Forelimb muscle (tissue), 1 donor: ENCODE measurements at places on chromosomes 5 and 9. TPM values are rescaled to one million over a fixed set of nuclear protein-coding genes. Genes with fewer than 3 reads are reported as not detected.

- no peak for DNase-seq
Observed at GRCh38 chr9:4404156-4404555, 86.1 kb upstream of the SLC1A1 start.

DNA sequence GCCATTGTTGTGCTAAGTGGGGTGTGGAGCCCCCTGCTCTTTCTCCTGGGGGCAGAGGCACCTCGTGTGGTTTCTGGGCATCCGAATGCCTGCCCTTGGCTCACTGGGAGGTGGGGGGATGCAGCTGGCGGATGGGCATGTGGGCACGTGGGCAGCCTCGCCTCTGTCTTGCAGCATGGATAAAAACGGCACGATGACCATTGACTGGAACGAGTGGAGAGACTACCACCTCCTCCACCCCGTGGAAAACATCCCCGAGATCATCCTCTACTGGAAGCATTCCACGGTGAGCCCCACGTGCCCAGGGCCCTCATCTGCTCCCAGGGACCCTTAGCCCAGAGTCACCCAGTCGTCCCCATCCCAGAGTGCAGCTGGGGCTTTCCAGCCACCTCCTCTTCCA is 25.3 kb downstream of the PTGES2 start:
- DNase-seq, result no peak

GRCh38 chr9:24824607-24825006 is 278.9 kb upstream of the IZUMO3 start:
- DNase-seq, result no peak

DNA sequence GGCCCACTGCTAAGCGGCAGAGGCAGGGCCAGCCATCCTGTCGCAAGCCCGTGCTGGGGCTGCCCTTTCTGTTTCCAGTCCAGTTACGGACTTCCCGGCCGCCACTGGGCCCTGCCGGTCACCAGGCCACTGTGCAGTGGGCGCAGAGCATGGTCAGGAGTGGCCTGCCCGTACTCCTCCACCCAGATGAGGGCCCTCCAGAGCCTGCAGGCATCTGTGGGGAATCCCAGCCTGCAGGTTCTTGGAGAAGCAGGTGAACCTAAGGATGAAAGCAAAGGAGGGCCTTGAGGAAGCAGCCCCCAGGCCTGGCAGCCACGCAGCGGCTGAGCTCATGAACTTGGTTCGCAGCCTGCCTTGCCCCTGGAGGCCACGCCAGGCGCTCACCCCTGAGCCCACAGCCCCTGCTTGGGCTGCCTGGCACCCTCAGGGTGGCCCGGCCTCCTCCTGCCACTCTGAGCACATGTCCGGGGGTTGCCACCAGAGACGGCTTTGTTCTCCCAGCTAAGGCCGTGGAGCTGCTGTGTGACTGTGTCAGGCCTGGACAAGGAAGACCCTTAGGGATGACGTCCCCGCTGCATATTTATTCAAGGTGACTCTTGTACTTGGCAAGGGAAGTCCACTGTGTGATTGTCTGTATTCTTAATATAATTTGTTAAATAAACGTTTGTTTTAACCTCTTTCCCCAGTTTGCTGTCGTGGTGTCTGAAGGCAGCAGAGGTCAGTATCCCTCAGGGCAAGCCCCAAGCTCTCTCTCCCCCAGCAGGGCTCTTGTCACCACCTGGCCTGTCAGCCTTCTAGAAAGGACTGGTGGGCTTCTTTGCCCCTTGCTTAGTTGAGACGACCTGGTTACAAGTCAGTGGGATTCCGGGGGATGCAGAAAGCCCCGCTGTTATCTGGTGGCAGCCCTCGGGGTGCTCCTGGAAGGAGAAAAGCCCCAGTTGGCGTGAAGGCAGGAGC is 107.1 kb upstream of the LMX1B start:
- no peak for DNase-seq

DNA sequence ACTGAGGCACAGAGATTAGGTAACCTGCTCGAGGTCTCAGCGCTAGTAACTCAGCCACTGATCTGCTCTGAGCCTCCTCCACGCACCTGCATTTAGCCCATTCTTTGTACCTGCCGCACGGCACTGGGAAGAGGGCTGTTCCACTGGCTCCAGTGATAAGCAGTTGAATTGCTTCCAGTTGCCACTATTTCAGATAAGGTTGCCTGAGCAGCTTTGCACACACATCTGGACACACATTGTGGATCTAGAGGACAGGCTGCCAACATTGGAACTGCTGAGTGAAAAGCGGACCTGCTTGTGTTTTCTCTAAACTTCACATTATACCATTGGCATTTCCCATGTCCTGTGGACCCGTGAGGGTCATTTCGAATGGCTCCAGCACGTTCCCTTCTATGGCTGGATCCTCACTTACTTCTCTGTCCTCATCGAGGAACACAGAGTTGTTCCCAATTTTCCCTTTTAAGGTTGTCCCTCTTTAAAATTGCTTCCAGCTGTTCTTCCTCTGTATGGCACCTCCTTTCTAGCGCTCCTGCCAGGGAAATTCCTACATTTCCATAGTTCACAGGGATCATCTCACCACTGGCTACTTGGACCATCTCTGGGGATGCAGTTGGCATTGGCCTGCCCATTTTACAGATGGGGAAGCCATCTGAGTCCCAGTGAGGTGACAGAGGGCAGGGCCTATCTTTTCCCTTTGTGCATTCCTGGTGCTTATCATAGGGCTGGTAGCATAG is 45.9 kb upstream of the RPL26L1 start:
- DNase-seq, result no peak

GRCh38 chr9:21753523-21753922 is 48.9 kb upstream of the MTAP start:
- no peak for DNase-seq

DNA sequence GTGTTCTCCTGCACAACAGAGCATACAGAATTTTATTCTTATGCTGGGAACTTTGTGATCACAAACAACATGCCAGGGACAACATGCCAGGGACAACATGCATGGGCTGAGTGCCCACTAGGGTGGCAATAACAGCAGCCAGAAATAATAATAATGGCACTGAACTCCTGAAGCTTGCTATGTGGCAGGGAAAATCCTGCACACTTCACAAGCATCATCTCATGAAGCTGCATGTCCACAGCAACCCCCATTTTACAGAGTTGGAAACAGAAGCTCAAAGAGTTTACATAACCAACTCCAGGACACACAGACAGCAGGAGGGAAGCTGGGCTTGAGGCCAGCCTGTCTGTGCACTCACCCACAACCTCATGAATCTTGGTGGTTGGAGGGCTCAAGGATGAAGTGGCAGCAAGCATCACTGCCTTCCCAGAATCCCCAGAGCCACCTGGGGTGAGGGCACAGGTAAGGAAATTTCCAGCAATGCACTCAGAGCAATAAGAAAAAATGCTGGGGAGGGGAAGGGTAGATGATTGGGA is 111.4 kb downstream of the GABBR2 start:
- no peak for DNase-seq

GRCh38 chr5:136382791-136383190 is 17.4 kb upstream of the TRPC7 start:
- DNase-seq, result no peak

GRCh38 chr9:93237540-93237939 is 53.6 kb downstream of the WNK2 start:
- DNase-seq, result no peak

DNA sequence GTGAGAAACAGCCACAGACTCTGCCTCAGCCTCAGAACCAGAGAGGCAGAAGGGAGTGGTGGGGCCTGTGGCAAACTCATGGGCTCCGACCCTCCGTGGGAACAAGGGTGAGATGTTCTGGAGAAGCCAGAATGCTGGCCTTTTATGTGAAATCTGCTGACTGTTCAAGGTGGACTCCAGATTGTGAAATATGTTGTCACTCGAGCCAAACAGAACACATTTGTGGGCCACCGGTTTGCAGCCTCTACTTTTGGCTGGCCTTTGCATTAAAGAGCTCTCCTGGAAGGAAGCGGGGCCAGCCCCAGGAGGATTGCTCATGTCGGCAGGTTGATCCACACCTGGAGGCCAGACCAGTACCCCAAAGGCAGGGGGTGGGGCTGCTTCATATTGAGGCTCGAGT is 62.4 kb downstream of the ERGIC1 start:
- DNase-seq, result no peak

DNA sequence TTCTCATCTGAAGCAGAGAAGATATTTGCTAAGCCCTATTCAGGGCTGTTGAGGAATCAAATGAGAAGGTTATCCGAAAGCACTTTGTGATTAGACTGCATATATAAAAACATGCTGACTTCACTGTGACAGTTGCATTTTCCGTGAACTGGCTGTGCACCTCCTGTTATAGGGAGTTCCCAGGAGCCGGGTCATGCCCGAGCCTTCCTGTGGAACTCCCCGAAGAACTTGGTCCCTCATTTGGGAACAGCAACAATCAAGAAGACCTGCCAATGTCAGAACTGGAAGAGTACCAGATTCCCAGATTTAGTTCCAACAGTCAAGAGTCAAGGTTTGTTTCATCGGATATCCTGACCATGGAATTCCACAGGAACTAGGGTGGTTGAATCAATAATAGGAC is 130.4 kb upstream of the RAI14 start:
- no peak for DNase-seq

DNA sequence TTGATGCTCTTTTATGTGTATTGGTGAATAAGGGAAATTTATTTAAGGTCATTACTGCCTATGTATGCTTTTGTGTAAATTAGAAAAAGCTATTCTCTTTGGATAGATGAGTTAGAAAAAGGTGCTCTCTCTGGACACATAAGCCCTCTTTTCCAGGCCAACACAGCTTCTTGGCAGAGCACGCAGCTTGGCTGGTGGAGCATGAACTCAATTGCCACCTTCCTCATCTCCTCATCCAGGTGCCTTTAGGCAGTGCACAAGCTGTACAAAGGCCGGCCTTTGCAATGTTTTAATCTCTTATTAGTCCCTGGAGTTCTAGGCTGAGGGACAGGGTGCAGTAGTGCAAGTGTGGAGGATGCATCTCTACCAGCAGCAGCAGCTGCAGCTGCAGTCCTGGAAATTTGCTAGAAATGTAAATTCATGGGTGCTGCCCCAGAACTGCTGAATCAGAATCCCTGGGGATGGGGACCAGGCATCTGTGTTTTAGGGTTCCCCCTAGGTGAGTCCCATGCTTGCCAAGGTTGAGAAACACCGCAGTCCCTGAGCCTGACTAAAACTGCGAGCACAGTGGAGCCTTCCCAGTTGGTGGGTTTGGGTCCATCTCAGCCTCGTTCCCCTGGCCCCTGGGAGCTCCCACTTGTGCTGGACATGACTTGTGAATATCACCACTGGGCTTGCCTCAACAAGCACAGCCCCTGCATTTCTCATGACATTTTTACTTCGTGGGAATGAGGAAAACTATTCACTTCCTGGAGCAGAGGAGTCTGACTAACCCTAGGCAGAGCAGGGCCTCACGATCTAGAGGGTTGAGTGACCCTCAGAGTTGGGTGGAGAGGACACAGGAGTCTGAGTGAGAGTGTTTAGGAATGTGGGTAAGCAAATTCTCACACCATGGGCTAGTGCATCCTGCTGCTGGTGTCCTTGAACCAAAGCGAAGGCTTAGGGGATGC is 272.3 kb downstream of the ZSWIM6 start:
- DNase-seq, result no peak

DNA sequence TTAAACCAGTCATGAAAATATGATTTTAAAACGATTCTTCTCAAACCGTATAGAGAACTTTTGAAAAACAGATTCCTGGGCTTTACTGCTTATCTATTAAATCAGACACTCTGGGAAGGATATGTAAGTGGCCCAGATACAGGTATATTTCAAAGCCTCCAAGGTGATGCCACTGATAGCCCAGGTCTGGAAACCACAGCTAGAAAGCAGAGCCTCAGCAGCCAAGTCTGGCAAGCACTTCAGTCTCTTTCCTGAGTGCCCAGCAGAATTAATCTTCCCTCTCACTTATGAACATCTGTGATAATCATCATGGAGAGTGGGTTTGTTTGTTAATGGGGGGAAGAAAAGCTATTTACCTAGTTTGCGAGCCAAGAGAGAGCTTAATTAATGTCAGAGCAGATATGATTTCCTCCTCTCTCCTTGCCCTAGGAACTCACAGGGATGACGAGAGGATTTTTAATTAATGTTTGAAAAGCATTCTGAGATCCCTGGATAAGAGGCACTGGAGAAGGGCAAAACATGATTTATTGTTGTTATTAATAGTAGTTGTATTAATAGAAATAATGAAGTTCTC is 368.4 kb downstream of the TLE1 start:
- DNase-seq, result no peak

GRCh38 chr5:141521244-141521781 is 32.4 kb downstream of the PCDHGC5 start:
- DNase-seq, result no peak

- DNase-seq, result no peak
Observed at GRCh38 chr9:91920630-91921350, 29.2 kb downstream of the ROR2 start.

DNA sequence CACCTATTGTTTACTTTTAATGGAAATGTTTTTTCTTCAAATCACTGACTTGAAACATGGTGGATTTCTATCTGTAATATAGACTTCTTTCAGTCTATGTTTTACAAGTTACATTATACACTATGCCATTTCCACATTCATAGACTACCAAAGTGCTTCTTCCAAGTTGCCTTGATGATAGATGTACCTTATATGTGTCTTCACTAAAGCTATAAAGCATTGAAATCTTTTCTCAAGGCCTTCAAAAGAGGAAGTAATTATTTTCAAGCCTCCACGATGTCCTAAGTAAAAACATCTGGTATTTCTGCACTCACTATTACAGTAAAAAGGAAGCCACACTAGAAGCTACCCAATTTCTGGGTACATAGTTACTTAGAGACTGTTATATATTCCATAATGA is 113.3 kb downstream of the FGF10 start:
- DNase-seq, result no peak

DNA sequence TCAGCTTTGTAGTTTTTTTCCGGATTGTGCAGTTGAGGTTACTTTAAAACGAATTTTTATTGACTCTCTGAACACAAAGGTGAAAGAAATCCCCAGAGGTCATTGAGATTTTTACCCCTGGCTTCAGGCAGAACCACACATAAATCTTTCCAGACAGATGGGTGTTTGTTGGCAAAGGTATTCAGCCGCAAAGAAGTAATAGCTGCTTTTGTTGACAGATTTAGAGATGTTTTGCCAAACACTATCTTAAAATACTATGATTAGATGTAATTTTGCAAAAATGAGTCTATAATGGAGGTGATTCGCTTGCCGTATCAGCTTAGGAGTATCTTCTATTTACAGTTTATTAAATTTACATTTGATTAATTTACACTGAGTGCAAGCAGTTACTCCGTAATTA is 418.3 kb upstream of the CLINT1 start:
- DNase-seq, result no peak

The GPR21 gene
- polyA plus RNA-seq, result 0.44 TPM

The TAF11L5 gene
- not detected for polyA plus RNA-seq

The KIAA1958 gene
- 3.3 TPM for polyA plus RNA-seq

The NEURL1B gene
- polyA plus RNA-seq, result 34.7 TPM

The JAKMIP2 gene
- polyA plus RNA-seq, result 1.4 TPM

The PGGT1B gene
- polyA plus RNA-seq, result 19.3 TPM

The SUSD1 gene
- 9.7 TPM for polyA plus RNA-seq

The CBY3 gene
- 0.37 TPM for polyA plus RNA-seq
